ENCODE measurements at places on chromosomes 2 and 18.
A peak's percentile ranks its signal among the peaks of the same experiment; 100 is the strongest.

DNA sequence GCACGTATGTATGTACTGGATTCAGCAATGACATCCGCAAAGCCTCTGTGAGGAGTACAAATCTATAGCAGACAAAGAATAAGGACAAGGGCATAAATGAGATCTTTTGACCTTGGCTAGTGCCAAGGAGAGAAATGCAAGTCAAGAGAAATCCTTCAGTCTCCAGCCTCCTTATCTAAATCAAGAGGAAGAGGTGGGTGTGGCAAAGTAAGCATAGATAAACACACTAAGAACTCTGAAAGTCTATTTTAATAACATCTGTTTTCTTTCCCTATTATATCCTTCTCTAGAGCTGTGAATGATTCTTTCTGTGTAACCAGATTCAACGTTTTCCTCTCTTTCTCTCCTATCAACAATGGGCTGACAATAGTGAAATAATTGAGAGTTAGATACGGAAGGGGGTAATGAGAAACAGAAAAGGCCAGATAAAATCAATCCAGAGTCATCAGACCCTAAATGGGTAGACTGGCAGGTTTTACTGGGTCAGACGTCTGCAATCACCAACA, 118.5 kb upstream of the ZFP36L2 start:
- DNase-seq: no peak

DNA sequence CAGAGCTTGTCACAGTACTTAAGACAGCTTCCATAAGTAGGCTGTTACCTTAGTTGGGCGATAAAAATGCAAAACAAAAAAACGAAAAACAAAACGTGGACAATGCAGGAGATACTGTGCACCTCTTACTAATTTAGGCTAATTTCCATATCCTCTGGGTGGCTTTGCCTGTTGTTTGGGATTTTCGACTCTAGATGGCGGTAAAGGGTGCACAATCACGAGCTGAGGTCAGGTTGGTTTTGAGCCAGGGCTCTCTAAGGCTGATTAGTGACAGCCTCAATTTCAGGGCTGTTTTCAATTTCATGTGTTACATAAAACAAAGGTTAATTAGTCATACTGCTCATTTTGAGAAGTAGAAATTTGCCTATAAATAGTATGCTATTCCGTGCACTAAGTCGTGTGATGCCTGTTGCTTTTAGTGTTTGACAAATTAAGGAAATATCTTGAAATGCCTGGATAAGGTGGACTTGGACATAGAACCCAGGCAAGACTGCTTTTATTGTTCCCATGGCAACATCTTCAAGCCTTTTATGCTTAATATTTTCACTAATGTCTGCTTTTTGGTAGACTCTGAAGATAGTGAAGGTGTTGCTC, 493.1 kb downstream of the SOCS6 start:
- peak; percentile 84 for DNase-seq

- DNase-seq: no peak
Observed at GRCh38 chr2:129374452-129374851, 605.0 kb upstream of the RAB6C start.

DNA sequence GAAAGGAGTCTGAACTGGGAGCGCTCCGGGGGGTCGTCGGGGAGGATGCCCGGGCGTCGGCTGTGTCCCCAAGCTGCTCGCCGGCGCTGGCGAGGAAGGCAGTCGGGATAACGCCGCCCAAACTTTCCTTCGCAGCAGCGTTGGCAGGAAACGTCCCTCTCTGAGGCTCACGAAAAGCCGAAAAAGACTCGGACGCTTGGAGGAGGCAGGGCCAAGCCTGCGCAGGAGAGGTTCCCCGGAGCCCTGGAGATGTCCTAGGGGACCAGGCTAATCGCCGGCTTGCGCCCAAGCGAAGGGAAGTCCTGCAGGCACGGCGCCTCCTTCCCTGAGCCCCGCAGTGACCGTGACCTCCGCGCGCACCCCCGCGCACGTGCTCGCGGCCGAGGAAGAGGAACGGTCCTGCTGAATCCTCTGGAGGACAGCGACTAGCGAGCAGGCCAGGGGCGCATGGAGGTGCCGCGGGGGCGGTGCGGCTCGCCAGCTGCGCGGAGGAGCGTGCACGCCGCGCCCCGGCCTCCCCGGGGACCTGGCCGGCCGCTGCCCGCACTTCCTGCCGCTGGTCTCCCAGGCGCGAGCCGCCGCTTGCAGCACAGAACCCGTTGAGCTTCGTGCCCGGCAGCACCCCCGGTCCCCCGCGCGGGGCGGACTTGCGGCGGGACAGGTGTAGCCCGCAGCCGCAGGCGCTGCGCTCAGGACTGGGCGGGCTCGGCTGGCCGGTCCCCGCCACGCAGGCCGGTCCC, at the start of gene SH3RF3:
Gene SH3RF3, plus strand, starts transcription at position 590 of the 740 bp plus-strand sequence.
- peak; percentile 37 for DNase-seq

GRCh38 chr18:39825485-39826150, 2129.4 kb upstream of the PIK3C3 start:
- no peak for DNase-seq

DNA sequence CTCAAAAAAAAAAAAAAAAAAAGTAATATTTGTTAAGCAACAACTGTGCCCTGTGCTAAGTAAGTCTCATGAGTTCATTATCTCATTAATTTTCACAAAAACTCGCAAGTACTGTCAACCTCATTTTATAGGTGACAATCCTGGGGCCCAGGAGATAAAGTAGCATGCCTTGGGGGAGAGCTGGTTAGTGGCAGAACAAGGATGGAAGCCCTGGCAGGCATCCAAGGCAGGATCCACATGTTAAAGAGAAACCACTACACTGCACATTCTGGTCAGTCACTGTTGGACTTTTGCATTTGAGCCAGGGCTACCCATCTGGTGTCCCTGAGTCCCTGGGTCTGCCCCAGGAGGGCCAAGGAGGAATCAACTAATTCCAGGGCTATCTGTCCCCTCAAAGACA, 54.6 kb downstream of the ZFP36L2 start:
- DNase-seq: no peak

DNA sequence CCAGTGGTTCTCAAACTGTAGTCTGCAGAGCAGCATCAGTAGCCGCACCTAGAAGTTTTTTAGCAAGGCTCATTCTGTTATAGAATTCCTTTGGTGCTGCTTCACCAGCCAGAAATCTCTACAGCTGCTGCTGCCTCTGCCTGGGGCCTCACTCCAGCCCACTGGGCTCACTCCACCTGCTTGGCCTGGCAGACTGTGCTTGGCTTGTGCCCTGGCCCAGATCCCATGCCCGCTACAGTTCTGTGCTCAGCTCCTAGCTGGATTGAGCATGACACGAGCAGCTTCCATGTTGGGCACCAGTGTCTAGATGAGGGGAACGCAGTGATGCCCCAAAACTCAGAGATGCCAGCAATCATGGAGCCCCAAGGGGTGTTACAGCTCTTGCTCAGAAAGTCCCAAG, 22.6 kb downstream of the MAPK4 start:
- DNase-seq: no peak

GRCh38 chr2:197708331-197708730, 3.2 kb downstream of the MARS2 start:
- DNase-seq: no peak

DNA sequence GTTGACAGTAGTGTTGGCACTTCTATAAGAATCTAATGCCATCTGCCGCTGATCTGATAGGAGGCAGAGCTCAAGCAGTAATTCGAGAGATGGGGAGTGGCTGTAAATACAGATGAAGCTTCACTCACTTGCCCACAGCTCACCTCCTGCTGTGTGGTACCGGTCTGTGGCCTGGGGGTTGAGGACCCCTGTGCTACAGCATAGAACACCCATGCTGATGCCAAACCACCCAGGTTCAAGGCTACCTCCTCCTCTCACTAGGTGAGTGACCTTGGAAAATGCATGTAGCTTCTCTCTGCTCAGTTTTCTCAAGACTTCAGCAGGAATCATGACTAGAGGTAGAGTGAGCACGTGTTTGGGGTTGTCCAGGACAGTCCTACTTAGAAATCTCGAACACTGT, 263.4 kb downstream of the SH3BP4 start:
- no peak for DNase-seq

DNA sequence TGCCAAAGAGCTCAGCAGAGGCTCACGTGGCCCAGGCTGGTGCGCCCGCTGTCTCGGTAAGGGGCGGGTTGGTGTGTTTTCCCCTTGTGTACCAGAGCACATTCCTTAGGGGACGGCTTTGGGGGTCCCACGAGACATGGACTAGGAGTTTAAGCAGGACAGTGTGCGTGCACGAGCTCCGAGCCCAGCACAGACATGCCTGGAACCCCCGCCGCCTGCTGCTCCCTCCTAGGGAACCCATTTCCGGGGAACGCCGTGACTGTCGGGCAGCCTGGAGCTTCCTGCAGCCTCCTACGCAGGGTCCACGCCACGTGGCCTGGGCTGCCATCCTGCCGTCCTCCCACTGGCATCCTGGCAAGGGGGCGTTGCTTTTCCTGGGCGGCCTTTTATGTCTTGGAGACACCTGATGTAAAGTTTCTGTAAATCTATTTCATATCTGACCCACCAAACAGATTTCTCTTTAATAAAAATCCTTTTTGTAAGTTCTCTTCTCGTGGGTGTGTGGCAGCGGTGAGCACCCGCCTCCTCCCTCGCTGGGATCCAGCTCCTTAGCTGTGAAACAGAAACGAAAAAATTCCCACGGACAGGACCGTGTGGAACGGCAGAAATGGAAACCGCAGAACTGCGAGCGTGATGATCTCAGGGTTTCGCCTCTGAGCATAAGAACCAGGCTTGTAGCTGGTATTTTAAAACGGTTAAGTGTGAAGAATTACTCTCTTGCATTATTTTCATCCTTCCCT, 43.5 kb upstream of the KCNG2 start:
- DNase-seq: no peak

DNA sequence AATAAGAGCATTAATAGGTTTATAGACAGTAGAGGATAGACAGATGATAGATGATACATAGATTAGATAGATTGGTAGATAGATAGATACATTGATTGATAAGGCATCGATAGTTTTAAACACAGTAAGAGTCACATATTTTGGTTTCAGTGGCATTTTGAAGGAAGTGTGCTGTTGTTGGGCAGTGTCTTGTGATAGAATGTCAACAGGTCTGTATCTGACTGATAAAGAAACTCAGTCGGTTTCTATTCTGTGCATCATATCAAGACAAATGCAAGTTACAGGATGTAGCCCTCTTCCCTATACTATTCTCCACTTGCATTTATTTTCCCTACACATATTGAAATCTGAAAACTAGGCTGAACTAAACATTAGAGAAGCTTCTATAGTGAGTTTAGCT, 1229.0 kb upstream of the ZEB2 start:
- no peak for DNase-seq

GRCh38 chr18:41373612-41374011, 581.4 kb upstream of the PIK3C3 start:
- DNase-seq: no peak

DNA sequence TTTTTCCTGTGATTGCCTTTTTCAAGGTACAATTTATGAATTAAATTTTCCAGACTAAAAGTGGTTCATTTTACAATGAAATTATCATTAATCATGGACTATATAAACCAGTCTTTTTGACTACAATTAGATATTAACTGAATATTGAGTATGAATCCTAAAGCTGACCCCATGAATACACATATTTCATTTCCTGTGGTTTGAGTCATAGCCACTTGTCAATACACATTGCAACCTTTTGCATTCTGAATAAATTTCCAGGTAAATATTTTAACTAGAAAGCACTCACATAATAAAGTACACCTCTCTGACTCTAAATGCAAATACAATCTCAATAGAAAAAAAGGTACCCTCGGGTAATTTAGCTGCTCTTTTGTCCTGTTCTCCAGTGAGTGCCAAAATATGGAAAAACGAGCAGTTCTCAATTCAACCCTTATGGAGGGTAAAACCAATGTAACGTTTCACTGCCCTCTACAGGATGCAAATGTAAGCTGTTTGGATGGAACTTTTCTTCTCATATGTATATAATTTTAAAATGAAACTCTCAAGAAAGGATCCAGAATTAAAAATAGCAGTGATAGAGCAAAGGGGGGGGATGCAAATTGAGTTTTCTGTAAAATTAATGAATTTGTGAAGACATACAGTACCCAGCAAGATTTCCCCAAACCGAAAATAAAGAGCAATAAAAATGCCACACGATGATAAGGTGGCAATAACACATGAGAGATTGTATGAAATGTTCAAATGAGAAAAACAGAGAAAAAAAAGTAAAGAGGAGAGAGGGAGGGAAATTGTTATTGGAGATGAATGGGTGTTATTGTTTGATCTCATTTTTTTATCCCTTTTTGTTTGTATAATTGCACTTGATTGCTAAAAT, 1795.7 kb upstream of the PIK3C3 start:
- peak; percentile 61 for DNase-seq

DNA sequence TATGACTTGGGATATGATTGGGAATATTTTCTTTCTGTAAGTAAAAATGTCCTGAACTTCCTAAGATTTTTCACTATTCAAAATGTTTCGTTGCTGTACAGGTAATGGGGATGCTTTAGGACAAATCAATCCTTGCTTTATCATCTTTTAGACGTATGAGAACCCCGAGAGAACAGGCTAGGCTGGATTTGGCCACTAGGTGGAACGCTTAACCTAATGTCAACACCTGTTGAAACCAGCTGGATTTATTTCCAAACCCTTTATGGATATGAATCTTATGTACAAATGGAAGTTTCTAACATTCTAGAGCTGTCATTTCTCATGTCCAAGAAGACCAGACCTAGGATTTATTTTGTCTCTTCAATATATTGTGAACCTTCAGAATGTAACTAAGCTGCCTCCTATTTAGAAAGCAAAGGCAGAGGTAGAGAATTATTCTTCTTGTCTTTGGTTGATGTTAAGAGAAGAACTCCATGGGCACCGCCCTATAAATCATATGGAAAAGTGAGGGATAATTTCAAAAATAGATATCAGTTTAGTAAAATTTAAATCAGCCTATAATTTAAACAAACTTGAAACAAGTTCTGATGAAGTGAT, 96.7 kb downstream of the PMAIP1 start:
- peak; percentile 52 for DNase-seq

- no peak for DNase-seq
Observed at GRCh38 chr2:79994965-79995364, 309.6 kb downstream of the LRRTM1 start.

DNA sequence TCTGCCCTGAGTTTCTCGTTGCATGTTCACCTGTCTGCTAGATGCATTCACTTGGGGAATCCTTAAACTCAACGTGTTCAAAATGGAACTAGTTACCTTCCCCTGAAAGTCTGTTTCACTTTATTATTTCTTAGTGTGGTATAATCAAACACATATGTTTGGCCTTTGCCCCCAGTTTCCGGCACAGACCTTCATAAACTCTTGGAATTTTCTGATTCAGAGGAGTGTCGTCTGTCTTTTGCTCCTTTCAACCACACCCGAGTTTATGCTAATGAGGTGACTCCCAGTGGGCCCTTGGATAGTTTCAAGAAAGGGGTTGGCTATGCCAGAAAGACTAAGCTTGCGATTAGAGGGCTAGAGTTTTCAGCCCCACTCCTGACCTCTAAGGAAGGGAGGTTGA, 198.9 kb downstream of the CDCA7 start:
- DNase-seq: peak; percentile 61

- peak; percentile 30 for DNase-seq
Observed at GRCh38 chr2:191302459-191303139, 57.4 kb downstream of the MYO1B start.

DNA sequence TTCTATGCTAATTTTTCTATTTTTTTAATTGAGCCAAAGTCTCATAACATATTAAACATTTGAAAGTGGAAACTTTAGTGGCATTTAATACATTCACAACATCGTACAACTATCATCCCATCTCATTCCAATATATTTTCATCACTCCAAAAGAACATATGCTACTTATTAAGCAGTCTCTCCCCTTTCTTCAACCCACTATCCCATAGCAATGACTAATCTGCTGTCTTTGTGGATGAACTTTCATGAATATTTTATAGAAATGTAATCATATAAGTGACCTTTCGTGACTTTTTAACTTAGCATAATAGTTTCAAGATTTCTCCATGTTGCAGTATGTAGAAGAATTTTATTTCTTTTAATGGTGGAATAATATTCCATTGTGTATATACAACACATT, 90.3 kb downstream of the CCDC178 start:
- no peak for DNase-seq
